Suppressor macrophage treated with lipopolysaccharide for 1 hour (primary cell): ENCODE measurements at places on chromosomes 7 and 10.
A peak's percentile ranks its signal among the peaks of the same experiment; 100 is the strongest.

DNA sequence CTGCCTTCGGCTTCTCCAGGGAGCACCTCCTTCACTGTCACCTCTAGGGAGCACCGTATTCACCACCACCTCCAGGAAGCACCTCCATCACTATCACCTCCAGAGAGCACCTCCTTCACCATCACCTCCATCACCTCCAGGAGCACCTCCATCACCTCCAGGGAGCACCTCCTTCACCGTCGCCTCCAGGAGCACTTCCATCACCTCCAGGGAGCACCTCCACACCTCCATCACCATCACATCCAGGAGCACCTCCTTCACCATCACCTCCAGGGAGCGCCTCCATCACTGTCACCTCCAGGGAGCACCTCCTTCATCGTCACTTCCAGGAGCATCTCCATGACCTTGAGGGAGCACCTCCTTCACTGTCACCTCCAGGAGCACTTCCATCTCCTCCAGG, 102.3 kb downstream of the DNAJB6 start:
- no peak for DNase-seq

DNA sequence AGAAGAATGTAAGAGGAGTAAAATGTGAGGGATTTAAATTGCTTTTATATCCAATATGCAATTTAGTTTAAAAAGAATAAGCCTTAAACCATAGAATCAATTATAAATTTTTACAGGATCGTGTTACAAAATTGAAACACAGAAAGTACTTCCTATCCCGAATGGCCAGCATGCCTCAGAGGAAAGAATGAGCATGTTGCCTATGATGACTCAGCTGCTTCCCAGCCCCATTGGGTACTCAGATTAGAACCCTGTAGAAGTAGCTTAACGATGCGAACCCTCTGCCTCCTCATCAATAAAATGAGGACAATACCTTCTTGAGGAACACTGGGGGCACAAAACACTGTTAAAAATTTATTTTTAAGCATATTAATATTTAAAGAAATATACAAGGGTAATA, 113.4 kb upstream of the CDK1 start:
- peak; percentile 32 for DNase-seq

- no peak for DNase-seq
These were observed 498.2 kb downstream of the PHTF2 start for GRCh38 chr7:78296644-78297371.

DNA sequence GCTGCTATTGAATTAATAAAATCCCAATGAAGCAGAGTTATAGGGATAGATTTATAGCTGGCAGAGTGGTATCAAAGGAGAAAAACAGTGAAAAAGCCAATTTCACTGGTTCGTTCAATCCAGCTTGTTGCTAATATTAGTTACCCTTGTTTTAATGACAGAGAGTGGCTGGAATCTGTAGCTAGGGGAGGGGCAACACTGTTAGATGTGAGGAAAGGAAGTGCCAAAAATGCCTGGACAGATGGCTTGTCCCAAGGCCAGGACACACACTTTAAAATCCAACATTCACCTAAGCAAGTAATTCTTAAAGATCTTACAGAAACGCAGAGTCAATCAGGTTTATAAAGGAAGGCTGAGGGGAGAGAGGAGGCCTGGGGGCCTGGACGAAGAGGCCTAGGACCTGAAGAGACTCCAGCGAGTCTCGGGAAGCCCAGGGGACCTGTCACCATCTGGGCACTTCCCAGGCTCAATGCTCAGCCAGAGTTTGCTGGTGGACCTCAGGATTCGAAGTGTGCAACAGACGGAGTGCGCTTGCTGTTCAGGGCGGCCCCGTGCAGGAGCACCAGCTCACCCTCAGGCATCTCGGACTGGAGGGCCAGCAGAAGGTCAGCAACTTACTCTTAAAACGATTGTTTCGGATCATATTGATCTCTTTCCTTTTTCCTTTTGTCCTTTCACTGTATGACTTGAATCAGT, 36.7 kb downstream of the TMEM248 start:
- DNase-seq = no peak

DNA sequence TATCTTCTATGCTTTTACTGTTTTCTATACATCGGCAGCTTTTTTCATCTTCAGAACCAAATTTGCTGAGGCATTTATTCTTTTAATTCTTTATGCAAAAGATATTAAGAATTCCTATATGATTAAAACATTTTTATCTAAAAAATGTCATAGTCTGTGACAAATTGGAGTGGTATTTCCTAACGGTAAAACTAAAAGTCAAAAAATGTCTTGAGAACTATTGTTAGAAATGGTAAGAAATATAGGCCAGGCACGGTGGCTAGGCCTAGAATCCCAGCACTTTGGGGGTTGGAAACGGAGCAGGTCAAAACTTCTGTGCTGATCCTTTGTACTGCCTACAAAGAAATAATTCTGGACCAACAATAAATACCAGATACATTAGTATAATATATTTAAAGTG, 57.7 kb upstream of the PRR15 start:
- no peak for DNase-seq

GRCh38 chr7:27843584-27844305, 103.8 kb downstream of the TAX1BP1 start:
- DNase-seq = no peak

- DNase-seq = peak; percentile 56
These were observed 652 bp downstream of the PCGF5 start for GRCh38 chr10:91220954-91221675.

DNA sequence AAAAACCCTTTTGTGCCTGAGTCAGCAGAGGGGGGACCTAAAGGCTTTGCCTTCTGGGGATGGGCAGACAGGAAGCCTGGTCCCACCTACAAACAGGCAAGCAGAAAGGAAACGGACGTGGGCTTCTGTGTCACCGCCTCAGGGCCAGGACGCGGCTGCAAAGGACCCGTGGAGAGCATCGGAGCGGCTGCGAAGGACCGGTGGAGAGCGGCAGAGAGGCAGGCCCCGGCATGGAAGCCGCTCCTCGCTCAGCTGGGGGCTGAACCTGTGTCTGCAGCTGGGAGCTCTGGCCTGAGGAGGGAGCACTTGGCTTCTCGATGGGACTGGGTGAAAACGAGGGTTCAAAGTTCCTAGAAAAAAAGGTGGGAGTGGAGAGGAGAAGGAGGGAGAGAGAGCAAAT, 125.4 kb upstream of the PPP2R2D start:
- DNase-seq = no peak

- DNase-seq = no peak
These were observed 95.8 kb downstream of the NRP1 start for GRCh38 chr10:33238643-33239042.
